ENCODE measurements at places on chromosomes 1 and 21.
A peak's percentile ranks its signal among the peaks of the same experiment; 100 is the strongest.

DNA sequence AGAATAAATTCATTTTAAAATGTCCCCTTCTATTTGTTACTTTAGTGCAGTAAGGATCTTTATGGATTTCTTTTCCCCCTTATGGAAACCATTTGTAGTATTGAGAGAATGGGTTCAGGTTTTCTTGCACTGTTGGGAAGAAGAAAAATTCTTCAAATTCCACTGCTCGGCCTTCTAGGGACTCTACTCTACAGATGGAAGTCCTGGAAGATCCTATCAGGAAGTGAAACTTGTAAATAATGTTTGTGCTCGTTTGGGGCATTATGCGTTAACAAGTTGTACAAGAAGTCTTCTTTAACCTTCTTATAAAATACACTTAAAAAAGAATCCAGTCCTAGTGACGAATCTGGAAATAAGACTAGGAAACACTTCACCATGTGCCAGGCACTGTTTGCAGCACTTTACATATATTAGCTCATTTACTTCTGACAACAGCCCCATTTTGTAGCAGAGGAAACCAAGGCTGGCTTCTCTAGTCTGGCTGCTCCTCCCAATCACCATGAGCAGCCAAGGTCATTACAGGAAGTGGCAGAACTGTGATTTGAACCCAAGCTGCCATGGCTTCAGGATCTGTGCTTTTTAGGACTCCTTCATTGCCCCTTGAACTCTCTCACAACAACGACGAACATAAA, 11.8 kb downstream of the LRRC8D start:
- DNase-seq: no peak

DNA sequence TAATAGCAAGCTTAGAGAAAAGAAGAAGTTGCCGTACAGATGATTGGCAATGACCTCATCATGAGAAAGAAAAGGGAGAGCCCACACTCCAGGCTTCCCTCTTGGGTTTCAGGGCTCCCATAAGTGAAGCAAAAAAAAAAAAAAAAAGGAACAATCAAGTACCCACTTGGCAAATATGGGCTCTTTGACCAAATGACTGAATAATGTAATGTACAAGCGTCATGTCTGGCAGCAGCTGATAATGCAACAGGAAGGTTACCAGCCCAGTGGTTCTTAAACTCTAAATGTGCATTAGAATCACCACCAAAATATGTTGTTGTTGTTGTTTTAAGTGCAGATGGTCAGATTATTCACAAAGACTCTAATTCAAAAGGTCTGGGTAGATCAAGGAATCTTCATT, 13.5 kb downstream of the TNFSF4 start:
- DNase-seq: peak; percentile 83

DNA sequence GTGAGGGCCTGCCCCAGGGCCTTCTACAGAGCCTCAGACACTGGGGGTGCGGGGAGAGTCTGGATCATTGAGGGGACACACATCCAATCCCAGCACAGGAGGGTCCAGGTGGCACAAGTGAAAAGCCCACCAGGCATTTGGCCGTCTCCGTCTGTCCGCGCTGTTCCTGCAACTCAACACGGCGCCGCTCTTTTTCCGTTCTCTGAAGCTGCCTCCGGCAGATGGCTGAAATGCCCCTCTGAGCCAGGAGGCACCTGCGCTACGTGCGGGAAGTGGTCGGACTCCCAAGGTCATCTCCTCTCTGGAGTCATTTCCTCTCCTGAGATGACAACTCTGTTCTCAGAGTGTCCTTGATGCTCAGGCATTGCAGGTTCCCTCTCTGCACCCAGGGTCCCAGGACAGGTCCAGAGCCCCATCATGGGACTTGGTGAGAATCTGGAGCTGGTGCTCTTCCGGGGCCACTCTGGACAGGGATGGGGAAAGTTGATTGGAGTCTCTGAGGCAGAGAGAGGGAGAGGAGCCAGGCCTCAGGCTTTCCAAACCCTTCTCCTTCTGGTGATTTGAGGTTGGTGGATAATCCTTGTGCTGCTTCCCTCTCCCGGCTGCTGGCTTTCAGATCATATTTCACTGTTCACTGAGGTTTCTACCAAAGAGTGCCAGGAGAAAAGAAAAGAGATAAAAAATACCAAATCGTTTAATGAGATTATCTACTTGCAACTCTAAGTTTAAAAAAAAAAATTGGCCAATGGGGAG, 14.0 kb upstream of the MIXL1 start:
- DNase-seq: no peak

- DNase-seq: no peak
Observed at GRCh38 chr21:23541571-23541970, 2065.7 kb downstream of the MRPL39 start.

- DNase-seq: no peak
Observed at GRCh38 chr1:39872698-39873097, 10.6 kb downstream of the TRIT1 start.

- no peak for DNase-seq
Observed at GRCh38 chr21:29640080-29640508, 299.7 kb downstream of the GRIK1 start.

DNA sequence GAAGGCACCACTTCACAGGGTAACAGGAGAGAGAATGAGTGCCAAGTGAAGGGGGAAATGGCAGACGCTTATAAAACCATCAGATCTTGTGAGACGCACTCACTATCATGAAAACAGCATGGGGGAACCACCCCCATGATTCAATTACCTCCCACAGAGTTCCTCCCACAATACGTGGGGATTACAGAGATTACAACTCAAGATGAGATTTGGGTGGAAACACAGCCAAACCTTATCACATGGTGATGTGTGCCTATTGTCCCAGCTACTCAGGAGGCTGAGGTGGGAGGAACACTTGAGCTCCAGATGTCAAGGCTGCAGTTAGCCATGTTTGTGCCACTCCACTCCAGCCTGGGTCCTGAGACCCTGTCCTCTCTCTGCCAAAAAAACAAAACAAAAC, 56.0 kb upstream of the DSCAM start:
- DNase-seq: no peak

DNA sequence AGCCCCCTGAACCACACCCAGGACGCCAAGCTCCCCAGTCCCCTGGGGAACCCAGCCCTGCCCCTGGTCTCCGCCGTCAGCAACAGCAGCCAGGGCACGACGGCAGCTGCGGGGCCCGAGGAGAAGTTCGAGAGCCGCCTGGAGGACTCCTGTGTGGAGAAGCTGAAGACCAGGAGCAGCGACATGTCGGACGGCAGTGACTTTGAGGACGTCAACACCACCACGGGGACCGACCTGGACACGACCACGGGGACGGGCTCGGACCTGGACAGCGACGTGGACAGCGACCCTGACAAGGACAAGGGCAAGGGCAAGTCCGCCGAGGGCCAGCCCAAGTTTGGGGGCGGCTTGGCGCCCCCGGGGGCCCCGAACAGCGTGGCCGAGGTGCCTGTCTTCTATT, 42.7 kb upstream of the ARHGEF16 start:
- no peak for DNase-seq

DNA sequence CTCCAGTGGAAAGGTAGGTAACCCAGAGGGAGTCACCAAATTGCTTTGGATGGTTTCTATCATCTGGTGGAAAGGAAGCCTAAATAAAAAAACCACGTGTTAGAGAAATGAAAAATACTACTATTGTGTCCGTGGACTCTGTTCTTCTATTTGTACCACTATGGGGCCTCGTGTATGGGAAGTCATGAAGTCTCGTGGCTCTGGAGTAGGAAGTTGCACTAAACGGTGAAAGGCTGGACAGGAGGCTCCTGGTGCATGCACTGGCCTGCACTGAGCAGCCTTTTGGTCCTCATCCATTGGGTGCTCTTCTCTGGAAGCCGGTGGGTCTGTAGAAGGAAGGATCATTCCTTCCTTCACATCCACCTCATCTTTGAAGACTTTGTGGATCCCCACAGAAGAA, 17.0 kb downstream of the F3 start:
- DNase-seq: no peak

DNA sequence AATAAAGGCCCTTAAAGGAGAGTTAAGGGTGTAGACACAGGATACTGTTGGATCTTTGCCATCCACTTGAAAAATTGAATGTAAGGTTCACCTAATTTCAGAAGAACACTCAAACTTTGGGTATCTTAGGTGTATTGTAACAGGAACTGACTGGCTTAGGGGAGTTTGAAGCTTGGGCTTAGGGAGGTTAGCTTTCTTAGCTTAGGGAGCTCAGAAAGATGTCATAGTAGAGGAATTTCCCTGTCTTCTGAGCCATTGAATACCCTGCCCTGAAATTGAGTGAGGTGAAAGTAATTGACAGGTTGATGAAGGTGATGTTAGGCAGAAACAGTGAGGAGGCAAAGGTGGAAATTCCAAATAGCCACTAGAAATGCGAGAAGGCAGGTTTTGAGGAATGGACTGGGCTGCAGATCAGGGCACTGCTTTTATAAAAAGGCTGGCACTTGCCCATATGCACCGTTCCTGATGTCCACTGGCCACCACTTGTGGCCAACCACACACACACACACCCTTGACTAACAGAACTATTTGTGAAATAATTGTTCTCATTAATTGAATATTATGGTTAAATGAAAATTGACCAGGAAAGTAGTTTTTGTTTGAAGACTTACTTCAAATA, 16.5 kb downstream of the BACH1 start:
- no peak for DNase-seq

DNA sequence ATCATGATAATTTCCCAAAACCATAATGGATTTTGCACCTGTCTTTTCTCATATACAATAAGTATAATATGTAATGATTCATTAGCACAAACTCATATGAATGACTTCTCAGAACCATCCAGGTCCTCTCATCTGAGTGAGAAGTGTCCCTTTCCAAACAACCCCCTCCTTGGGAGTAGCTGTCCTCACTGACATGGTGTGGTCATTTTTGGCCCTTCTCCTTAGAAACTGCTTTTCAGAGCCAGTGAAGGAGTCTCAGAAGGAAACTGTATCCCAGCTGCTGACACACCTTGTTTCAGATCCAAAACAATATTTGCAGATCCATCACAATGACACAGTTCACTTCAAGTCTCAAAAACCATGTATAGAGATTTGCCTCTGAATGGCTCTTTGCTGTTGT, 95.5 kb downstream of the MIS18A start:
- no peak for DNase-seq

DNA sequence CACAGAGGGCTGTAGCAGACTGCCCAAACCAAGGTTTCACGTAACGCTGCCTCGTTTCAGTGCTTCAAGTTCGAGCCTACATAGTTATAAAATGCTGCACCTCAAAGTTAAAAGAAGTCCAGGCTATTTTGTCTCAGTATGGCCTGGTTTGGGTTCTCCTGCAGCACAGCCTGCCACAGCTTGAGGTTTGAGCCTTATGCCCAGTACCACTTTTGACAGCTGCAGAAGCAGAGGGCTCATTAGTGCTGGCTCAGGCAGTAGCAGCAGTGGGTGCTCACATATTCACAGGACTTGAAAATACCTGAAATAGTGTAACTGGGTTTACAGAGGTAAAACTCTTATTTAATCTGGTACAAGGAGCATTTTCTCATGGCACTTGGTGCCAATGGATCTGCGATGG, 15.3 kb downstream of the SPATA46 start:
- no peak for DNase-seq

DNA sequence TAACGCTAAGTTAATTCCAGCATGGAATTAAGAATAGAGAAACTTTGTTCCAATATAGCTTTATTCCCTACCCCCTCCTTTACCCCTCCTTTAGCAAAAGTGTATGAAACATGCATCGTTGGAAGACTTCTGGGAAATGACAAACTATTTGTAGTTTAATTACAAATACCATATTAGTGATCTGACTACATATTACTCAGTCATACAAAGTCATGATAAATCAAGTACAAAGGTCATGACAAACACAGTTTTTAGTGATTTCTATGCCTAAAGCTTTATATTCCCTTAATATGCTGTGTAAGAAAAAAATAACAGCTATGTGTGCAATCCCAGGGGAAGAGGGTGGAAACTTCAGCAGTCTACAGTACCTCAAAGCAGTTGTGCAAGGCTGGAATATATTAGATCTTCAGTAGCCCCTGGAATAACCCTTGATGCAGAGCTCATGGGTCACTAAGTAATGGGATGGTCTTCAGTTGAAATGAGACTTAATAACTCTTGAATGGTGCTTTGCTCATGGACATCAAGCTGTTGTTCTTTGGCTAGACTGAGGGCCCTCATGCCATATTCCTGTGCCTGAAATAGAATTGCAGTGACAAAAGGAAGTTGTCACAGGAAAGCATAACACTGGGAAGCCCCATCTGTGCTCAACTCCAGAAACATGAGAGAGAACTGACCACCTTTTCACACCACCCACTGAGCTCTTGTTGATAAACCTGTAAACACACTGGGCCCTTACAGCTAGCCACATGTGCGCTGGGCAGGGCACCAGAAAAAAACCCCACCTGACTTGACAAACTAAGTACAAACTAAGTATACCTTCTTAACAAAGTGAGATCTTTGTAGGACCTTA, 25.3 kb downstream of the ZMYND12 start:
- no peak for DNase-seq

- DNase-seq: peak; percentile 55
Observed at GRCh38 chr1:151619489-151620093, 7.7 kb downstream of the SNX27 start.

DNA sequence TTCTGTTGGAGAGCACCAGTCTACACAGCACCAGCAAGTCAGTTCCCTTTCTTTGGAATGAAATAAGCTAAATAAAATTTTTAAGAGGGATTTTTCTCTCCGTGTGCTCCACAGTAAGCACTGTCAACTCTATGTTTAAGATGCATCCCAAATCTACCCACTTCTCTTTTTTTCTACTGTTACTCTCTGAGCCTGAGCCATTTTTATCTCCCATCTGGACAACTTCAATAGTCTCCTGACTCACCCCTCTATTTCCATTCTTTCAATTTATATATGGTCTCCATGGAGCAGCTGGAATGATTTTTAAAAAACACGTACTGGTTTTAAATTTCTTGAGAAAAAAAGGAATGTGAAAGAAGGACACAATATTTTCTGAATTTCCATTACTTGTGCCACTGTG, 24.7 kb upstream of the CCT8 start:
- DNase-seq: no peak

DNA sequence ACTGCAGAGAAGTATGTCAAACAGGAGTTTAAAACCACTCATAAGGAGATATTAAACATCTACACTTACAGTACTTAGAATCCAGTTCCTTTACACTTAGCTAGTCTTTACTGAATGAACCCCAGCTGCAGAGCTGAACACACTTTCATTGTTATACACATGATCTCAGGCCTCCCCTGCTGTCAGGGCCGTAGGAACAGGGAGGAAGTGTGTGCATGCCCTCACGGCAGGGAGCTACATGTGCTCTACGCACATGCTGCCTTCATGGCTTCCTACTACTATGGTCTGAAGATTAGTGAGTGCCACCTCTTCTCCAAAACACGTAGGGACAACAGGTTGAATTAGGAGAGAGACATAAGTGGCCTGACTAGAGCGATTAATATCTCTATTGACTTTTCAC, 191.5 kb downstream of the SIPA1L2 start:
- DNase-seq: no peak

GRCh38 chr1:176954242-176954641, 210.3 kb downstream of the ASTN1 start:
- no peak for DNase-seq

- DNase-seq: no peak
Observed at GRCh38 chr1:233631810-233632405, 18.0 kb downstream of the KCNK1 start.
